NCI-H1417 (cell line): ENCODE measurements at places on chromosomes 7 and 10.

GRCh38 chr7:134723892-134724291 lies 55.5 kb upstream of the CALD1 start:
- DNase-seq = no peak

GRCh38 chr7:139985811-139986210 lies 76.9 kb downstream of the PARP12 start:
- DNase-seq = no peak

DNA sequence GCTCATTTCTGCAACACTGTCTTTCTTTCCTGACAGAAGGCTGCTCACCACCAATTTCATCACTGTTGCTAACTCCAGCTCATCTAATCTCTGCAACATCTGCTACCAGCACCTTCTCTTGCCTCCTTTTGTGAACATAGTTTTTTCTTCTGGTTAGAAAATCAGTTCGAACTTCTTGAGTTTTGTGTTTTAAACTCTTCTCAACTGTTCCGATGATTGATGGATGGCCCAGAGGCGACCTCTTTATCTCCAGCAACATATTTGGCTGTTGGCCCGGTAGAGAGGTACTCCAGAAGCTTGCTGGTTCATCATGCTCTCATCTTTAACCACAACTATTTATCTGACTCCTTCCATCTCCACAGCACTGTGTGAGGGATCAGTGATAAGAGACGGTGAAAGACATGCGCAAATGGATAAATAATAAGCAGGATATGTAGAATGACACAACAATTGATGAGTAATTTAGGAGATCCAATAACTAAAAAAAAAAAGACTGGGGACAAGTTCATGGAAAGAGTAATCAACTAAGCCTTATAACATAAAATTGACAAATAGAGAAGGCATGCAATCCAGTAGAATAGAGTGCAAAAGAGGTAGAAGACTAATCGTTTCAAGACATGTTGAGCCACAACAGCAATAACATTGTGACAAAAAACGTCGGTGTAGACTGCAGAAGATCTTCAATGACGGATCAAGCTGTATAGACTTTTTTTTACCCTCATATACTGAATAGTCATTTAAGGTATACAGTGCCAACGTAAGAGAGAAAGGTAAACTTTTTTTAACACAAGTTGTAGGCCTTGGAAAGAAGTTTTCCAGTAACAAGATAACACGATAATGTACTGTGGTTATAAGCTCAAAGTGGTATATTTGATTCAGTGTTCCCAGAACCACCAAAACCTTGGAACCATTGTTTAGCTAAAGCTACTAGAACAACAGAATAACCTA lies 152.2 kb downstream of the CRPPA start:
- peak; percentile 40 for DNase-seq

GRCh38 chr7:29642494-29643155 lies 79.0 kb downstream of the PRR15 start:
- DNase-seq = no peak

- no peak for DNase-seq
Observed at GRCh38 chr7:32415519-32415918, 74.7 kb downstream of the LSM5 start.

DNA sequence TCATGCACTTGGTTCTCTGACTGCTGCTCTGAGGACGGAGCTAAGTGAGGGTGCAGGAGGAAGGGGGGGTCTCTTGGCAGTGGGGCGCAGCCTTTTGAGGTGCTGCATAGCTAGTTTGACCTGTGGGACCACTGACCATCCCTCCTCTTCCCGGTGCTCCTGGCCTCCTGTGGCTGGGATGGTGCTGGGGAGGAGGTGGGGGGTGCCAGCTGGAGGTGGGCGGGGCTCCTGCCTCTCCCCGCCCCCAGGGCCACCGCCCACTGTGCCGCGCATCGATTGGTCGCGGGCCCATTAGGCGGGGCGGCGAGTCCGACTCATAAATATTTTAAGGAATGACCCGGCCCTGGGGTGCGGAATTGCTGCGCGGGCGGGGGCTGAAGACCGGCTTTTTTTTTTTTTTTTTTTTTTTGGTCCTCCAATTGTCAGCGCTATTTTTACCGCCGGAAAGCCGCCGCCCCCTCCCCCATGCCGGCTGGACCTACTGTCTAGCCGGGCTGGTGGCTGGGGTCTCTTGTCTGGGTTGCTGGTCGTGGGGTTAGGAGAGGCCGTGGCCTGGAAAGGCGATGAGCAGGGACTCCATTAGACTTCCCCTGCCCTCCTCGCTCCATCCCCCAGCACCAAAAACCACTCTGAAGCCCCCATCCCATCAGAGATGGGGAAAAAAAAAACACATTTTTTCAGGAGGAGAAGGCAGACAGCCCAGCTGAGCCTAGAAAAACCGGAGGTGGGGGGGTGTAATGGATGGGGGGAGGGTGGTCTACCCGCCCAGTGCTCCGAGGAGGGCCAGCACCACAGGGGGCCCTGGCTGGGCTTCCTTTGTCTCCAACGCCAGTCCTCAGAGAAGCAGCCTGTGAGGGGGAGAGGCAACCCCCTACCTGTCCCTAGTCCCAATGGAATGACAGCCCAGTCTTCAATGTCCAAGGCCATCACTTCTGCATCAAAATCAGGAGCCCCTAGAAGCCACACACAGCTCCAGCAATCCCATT lies 6.4 kb downstream of the SH2B2 start:
- DNase-seq = no peak
